CD4-positive, alpha-beta T cell (primary cell): ENCODE measurements at places on chromosomes 4 and X.

DNA sequence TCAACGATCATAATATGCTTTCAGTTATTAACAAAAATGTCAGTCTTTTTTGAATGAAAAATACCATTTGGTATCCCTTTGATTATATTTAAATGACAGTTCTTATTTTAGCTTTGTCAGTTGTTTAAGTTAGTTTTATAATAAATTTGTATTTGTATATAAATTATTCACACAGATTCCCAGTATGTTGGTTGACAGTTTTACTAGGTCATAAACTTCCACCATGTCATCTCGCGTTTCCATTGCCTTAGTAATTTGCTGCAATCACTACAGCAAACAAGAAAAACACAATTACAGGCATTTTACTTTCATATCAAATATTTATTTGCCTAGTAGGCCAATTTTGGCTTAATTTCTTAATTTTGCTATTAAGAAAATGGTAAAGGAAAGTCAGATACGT is 109.6 kb upstream of the ANK2 start:
- DNase-seq = no peak

- DNase-seq = no peak
These were observed 142.1 kb downstream of the BCOR start for GRCh38 chrX:39955625-39956024.

DNA sequence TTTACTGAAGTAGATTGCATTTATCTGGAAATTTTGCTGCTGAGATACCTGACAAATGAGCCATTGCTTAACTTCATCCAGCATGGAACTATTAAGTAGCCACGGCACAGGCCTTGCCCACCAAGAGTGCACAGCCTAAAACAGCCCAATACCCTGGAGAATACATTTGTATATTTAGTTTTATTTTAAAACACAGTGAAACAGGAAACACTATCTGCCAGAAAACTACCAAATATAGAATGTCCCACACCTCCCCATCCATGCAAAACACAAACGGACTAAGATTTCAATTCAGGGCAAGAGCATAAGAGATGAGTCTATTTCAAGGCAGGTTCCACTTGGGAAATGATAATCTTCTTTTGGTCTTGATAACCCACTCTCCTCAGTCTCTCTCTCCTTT is 57.1 kb downstream of the MAML3 start:
- DNase-seq = no peak

- no peak for DNase-seq
These were observed 188.4 kb downstream of the NR3C2 start for GRCh38 chr4:148253768-148254167.

- DNase-seq = no peak
These were observed 11.0 kb upstream of the COL25A1 start for GRCh38 chr4:109313168-109314133.

- no peak for DNase-seq
These were observed 360.5 kb downstream of the MID1IP1 start for GRCh38 chrX:39161611-39162255.

- no peak for DNase-seq
These were observed 317.6 kb upstream of the CNKSR2 start for GRCh38 chrX:21056622-21057021.

- no peak for DNase-seq
These were observed 210.1 kb upstream of the FAT4 start for GRCh38 chr4:125104616-125105015.

- no peak for DNase-seq
These were observed 178.9 kb upstream of the VEGFC start for GRCh38 chr4:176971576-176972115.

DNA sequence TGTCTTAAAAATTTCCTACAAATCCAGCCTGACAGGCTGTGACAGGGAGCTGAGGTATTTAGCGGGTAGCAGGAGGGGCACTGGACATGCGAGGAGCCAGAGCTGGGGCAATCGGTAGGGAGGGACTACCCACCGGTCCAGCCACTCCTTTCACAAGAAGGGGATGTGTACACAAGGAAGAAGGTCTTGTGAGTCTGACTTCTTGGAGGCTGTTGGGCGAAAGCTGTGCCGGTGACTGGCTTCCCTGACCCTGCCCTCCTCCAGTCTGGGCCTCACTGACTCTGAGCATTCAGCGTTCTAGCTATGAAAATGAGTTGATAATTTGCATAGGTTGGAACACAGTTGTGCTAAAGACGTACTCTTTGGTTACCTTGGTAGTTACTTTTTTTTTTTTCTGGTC is 12.7 kb upstream of the CXCL8 start:
- DNase-seq = no peak

GRCh38 chr4:181766061-181766548 is 477.1 kb upstream of the TENM3 start:
- no peak for DNase-seq

DNA sequence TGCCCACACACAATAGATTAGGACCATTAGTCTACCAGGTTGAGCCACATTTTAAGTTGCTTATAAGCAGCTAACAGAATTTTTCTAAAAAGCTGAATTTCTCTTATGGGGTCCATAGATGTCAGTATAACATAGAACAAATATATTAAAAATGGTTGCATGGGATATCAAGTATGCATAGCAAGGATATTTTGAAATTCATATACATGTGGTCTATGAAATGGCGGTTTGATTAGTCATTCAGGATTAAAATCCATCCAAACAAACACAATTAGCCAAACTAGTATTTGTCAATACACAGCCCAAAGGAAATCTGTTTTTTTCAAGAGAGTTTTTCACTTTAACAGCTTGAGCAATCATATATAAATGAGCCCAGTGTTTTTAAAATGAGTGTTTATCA is 33.5 kb upstream of the AMOT start:
- DNase-seq = no peak

GRCh38 chr4:152705903-152706302 is 26.1 kb upstream of the TMEM154 start:
- no peak for DNase-seq

- DNase-seq = no peak
These were observed 12.4 kb downstream of the DYNLT3 start for GRCh38 chrX:37834937-37835336.

DNA sequence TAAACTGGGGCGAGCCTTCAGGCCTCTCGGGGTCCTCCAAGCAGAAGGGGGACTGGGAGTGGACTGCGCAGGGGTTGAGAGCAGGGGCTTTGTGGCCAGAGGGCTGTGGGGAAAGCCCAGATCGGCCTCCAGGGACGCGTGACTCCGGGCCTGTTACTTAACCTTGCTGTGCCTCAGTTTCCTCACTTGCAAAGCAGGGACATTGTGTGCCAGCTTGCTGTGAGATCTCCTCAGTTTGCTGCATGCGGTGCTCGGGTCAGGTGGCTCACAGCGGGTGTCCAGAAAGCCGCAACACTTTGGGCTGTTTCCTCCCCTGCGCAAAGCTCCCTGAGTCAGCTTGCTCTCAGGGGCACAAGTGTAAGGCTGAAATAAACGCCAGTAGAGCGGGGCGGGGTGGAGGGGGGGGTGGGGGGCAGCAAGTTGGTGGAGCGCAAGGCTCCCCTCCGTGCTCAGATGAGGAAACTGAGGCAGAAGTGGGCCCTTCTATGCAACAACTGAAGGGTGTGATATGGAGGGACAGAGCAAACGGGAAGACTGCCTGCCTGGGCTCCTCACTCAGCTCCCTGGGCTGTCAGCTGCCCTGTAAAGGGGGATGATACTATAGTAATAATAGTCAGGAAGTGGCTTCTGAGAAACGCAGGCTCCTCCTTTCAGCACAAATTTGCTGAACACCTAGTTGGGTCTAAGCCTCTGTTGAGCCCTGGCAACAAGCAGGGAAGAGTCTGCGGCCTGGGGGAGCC is 101.0 kb downstream of the HMX1 start:
- no peak for DNase-seq
